ENCODE measurements at places on chromosomes 13 and 19.

- H3K36me3 ChIP-seq = no peaks in the 10 kb centered on the region
- peaks cover 16% of the 10 kb centered on the region for H3K27me3 ChIP-seq
- peaks cover 9% of the 10 kb centered on the region for H3K4me1 ChIP-seq
- no peak overlapping the region for H3K27ac ChIP-seq
- H3K4me3 ChIP-seq = no peak overlapping the region
- peak; percentile 30 for DNase-seq
Observed at GRCh38 chr13:27022571-27023311, 148.9 kb downstream of the USP12 start.

GRCh38 chr13:40172149-40172591 is 494.3 kb downstream of the FOXO1 start:
- peaks cover 36% of the 10 kb centered on the region for H3K4me1 ChIP-seq
- no peaks in the 10 kb centered on the region for H3K36me3 ChIP-seq
- no peaks in the 10 kb centered on the region for H3K27me3 ChIP-seq
- no peak for DNase-seq
- peak overlapping the region; percentile 28 for H3K27ac ChIP-seq

GRCh38 chr13:35789335-35790165 is 313.1 kb upstream of the MAB21L1 start:
- no peak overlapping the region for H3K4me3 ChIP-seq
- no peaks in the 10 kb centered on the region for H3K27me3 ChIP-seq
- H3K36me3 ChIP-seq = no peaks in the 10 kb centered on the region
- no peak overlapping the region for H3K27ac ChIP-seq

- no peak overlapping the region for H3K27ac ChIP-seq
- H3K27me3 ChIP-seq = no peaks in the 10 kb centered on the region
- peak overlapping the region; percentile 74 for H3K4me3 ChIP-seq
- peaks cover 32% of the 10 kb centered on the region for H3K4me1 ChIP-seq
- no peaks in the 10 kb centered on the region for H3K36me3 ChIP-seq
Observed at GRCh38 chr19:12783849-12784393, 7.4 kb upstream of the JUNB start.

DNA sequence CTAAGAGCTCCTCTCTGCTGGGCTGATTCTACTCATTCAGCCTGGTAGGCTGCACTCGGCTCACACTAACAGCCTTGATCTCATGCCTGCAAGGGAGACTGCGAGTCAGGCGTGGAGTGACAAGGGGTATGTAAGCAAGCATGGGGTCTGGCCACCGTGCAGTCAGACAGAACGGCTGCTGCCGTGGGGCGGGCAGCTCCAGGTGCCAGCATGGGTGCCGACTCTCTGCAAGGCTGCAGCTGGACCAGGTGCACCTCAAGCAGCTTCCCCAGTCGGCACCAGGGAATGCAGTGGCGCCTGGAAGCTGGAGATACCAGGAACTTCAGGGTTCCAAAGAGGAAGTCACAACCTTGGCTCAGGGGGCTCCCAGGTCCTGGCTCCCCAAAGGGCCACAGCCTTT is 892.3 kb downstream of the OLFM4 start:
- DNase-seq = no peak
- no peak overlapping the region for H3K4me3 ChIP-seq
- H3K36me3 ChIP-seq = no peaks in the 10 kb centered on the region
- H3K4me1 ChIP-seq = no peaks in the 10 kb centered on the region
- H3K27ac ChIP-seq = no peak overlapping the region

DNA sequence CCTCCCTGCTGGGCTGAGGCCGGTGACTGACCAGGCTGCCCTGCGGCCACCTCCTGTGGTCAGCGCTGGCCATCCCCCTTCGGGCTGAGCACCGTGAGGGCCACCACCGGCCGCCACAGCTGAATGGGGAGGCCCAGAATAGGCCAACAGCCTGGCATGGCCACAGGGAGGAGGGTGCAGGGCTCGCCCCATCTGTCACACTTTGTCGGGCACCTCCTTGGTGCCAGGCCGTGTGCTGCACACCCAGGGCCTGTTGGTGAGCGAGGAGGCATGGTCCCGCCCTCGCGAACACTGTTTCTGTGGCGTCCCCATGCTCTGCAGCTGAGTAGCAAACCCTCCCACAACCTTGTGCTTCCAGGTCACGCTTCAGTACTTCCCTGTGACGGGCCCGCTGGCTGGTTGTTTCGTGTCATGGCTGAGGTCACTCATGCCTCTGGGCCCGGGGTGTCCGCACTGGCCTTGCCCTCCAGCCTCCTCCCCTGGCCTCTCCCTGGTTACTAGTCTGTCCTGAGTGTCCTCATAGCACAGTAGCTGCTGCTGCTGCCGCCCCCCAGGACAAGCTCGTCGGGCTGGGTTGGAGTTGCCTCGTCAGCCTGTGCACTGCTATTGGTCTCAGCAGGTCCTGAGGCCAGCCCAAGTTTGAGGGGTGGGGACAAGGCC is 15.2 kb downstream of the EPN1 start:
- no peak overlapping the region for H3K4me3 ChIP-seq
- H3K4me1 ChIP-seq = peaks cover 3% of the 10 kb centered on the region
- H3K27ac ChIP-seq = no peak overlapping the region
- H3K36me3 ChIP-seq = peaks cover 31% of the 10 kb centered on the region
- DNase-seq = no peak
- no peaks in the 10 kb centered on the region for H3K27me3 ChIP-seq

- H3K27ac ChIP-seq = no peak overlapping the region
- DNase-seq = peak; percentile 76
- no peaks in the 10 kb centered on the region for H3K4me1 ChIP-seq
- H3K27me3 ChIP-seq = no peaks in the 10 kb centered on the region
- no peak overlapping the region for H3K4me3 ChIP-seq
- H3K36me3 ChIP-seq = no peaks in the 10 kb centered on the region
Observed at GRCh38 chr19:44552324-44552723, 22.8 kb upstream of the CEACAM20 start.

DNA sequence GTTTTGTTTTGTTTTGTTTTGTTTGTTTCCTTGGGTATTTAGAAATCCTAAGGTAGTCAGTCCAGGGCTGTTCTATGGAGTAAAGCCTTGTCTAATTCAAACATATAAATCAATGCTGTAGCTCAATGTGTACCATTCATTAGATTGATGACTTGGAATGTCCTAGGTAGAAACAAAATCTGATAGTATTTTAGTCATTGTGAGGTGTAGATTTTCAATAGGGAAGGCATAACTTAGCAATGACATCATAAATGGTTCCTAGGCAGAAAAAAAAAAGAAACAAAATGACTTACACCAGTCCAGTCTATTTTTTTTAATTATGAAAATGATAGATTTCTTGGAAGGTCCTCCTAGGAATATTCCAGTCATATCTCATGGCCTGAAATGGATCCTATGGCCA is 189.9 kb downstream of the SPRY2 start:
- H3K36me3 ChIP-seq = no peaks in the 10 kb centered on the region
- no peaks in the 10 kb centered on the region for H3K27me3 ChIP-seq
- no peak for DNase-seq
- no peak overlapping the region for H3K4me3 ChIP-seq

DNA sequence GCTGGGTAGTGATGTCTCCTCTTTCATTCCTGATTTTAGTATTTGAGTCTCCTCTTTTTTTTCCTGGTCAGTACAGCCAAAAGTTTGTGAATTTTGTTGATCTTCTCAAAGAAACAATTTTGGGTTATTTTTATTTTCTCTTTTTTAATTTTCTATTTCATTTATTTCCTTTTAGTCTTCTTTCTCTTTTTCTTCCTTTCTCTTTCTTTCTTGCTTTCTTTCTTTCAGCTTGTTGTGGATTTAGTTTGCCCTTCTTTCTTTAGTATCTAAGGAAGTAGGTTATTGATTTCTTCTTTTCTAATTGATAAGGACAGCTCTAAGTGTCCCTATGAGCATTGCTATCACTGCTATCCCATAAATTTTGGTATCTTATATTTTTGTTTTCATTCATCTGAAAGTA is 13.8 kb downstream of the IPO5 start:
- peaks cover 10% of the 10 kb centered on the region for H3K27me3 ChIP-seq
- H3K4me1 ChIP-seq = no peaks in the 10 kb centered on the region
- no peak overlapping the region for H3K27ac ChIP-seq
- no peak for DNase-seq
- no peaks in the 10 kb centered on the region for H3K36me3 ChIP-seq
- H3K4me3 ChIP-seq = no peak overlapping the region

DNA sequence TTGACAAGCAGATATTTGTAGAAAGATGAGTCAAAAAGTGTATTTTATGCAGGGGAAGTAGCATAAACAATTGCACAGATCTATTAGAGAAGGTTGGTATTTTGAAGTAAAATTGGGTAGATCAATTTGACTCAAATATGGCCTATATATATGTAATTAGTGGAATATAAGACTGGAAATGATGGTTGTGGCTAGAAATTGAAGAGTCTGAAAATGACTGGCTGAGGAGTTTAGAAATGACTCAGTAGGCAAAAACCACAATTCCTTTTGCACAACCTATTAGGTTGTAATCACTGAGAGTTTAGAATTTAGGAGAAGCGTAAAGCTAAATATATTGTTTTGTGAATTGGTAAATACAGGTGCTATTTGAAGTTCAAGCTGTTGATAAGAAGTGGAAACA is 622.6 kb upstream of the PCDH20 start:
- H3K4me1 ChIP-seq = no peaks in the 10 kb centered on the region
- H3K4me3 ChIP-seq = no peak overlapping the region
- H3K27ac ChIP-seq = no peak overlapping the region
- no peaks in the 10 kb centered on the region for H3K36me3 ChIP-seq
- H3K27me3 ChIP-seq = no peaks in the 10 kb centered on the region

GRCh38 chr19:34645551-34645950 is 31.4 kb downstream of the SCGB2B2 start:
- no peak overlapping the region for H3K27ac ChIP-seq
- H3K4me3 ChIP-seq = no peak overlapping the region
- H3K27me3 ChIP-seq = no peaks in the 10 kb centered on the region
- no peaks in the 10 kb centered on the region for H3K36me3 ChIP-seq
- no peaks in the 10 kb centered on the region for H3K4me1 ChIP-seq

DNA sequence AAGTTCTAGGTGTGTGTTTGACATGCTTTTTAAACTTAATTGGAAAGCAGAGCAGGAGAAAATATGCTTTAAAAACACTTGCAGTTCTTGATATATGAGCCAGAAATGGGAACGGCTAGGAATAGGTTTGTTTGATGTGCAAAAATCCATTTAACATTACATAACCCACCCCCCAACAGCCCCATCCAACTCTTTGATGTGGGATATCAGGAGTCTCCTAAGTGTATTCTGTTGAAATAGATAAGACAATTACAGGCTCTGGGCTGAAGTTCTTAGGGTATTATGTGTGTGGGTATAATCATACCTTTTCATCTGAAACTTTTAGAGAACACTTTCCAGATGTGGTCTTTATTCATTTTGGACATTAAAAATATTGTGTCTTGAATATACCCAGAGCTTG is 240.4 kb upstream of the CSNK1A1L start:
- H3K27me3 ChIP-seq = peaks cover 1% of the 10 kb centered on the region
- no peak overlapping the region for H3K4me3 ChIP-seq
- H3K4me1 ChIP-seq = no peaks in the 10 kb centered on the region
- DNase-seq = no peak
- H3K27ac ChIP-seq = no peak overlapping the region

- H3K4me1 ChIP-seq = no peaks in the 10 kb centered on the region
- no peak overlapping the region for H3K27ac ChIP-seq
- no peak overlapping the region for H3K4me3 ChIP-seq
- DNase-seq = no peak
- no peaks in the 10 kb centered on the region for H3K36me3 ChIP-seq
- no peaks in the 10 kb centered on the region for H3K27me3 ChIP-seq
Observed at GRCh38 chr19:28221736-28222135, 991.2 kb downstream of the UQCRFS1 start.

DNA sequence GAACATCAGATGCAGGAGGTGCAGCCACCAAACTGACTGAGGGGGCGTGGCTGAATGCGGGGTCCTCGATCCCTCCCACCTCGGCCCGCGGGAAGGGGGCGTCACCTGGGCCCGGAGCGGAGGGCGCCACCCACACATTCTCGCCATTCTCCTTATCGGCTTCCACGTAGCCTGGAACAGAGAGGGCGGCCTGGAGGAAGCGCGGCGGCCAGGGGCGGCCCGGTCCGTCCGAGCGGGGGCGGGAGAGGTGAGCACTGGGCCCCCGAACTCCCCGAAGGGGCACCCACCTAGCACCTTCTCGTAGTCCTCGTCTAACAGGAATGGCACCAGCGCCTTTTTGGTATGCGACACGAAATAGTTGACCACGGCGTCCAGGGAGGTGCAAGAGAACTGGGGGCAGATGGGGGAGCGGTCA is 11.8 kb downstream of the STAP2 start:
- peaks cover 8% of the 10 kb centered on the region for H3K36me3 ChIP-seq
- H3K4me3 ChIP-seq = peak overlapping the region; percentile 93
- H3K27me3 ChIP-seq = no peaks in the 10 kb centered on the region
- peak; percentile 37 for DNase-seq

GRCh38 chr13:52644108-52644507 is 1.9 kb downstream of the HNRNPA1L2 start:
- peaks cover 38% of the 10 kb centered on the region for H3K36me3 ChIP-seq
- H3K27ac ChIP-seq = no peak overlapping the region
- H3K27me3 ChIP-seq = no peaks in the 10 kb centered on the region
- H3K4me1 ChIP-seq = no peaks in the 10 kb centered on the region
- DNase-seq = no peak

DNA sequence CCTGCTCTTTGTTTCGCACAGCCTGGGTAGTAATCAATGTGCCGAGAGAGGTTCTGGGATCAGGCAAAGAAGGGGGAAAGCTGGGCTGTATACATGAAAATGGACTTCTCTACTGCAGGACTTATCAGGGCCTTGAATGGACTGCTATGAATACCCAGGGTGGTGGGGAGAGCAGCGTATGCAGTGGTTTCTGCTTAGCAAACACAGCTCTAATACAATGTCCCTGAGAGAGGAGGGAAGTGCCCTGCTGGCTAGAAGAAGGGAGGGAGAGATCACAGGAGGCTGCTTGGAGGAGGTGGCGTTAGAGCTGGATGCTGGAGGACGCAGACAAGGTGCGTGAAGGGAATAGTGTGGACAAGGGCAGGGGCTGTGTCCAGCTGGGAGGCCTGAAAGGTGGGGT is 116.1 kb downstream of the PTPRS start:
- H3K4me1 ChIP-seq = no peaks in the 10 kb centered on the region
- no peaks in the 10 kb centered on the region for H3K36me3 ChIP-seq
- H3K4me3 ChIP-seq = no peak overlapping the region
- DNase-seq = no peak
- H3K27me3 ChIP-seq = peaks cover 13% of the 10 kb centered on the region
- no peak overlapping the region for H3K27ac ChIP-seq

DNA sequence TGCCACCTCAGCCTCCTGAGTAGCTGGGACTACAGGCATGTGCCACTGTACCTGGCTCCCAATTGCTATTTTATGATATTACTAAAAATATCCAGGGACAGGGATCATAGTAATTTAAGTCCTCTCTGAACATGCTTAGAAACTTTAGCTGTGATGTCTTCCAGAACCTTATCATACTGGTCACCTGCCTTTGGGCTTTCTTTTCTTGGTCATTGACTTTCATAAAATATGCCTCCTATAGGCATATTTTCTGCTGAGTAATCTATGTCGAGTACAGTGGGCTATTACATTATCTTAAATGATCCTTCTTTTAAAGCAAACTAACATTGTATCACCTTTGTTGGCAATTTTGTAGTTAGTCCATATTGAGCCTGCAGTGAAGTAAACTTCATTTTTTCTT is 6.2 kb downstream of the UCHL3 start:
- H3K36me3 ChIP-seq = peaks cover 38% of the 10 kb centered on the region
- no peak for DNase-seq
- H3K4me3 ChIP-seq = no peak overlapping the region

- H3K27ac ChIP-seq = peak overlapping the region; percentile 86
- peak; percentile 89 for DNase-seq
- H3K4me3 ChIP-seq = peak overlapping the region; percentile 9
- H3K27me3 ChIP-seq = no peaks in the 10 kb centered on the region
- peaks cover 55% of the 10 kb centered on the region for H3K4me1 ChIP-seq
Observed at GRCh38 chr19:38838208-38838985, 6.8 kb upstream of the ECH1 start.

All from activated CD4-positive, alpha-beta T cell treated with anti-CD3 and anti-CD28 coated beads for 36 hours (primary cell).